Central memory CD4-positive, alpha-beta T cell (primary cell): ENCODE measurements at places on chromosomes 6 and 20.

DNA sequence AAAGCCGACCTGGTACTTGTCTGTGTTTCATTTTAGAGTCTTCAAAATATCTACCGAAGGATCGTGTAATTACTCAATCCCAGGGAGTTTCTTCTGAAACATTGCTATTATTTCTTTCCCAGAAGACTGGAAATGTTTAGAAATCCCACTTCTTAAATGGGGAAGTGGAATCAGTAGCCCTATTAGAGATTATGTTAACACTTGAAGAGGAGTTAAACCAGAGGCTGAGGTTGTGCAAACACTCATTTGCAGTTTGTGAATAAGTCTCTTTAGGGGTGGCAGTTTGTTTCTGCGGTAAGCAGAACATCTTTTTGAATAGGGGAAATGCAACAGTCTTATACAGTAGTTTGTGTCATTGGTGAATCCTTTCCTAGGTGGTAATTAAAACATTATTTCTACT, 21.3 kb downstream of the DSP start:
- DNase-seq = no peak

GRCh38 chr6:112839525-112839961, 492.4 kb downstream of the RFPL4B start:
- DNase-seq = no peak

GRCh38 chr20:62861726-62862336, at the start of gene TCFL5:
Gene TCFL5 (minus strand): TSS chr20:62861822. CDS start chr20:62861670, 152 bp downstream.
- peak; percentile 92 for DNase-seq

GRCh38 chr6:169583886-169584541, 117.8 kb downstream of the WDR27 start:
- peak; percentile 15 for DNase-seq

- DNase-seq = no peak
Observed at GRCh38 chr6:169287675-169288074, 34.0 kb upstream of the THBS2 start.

DNA sequence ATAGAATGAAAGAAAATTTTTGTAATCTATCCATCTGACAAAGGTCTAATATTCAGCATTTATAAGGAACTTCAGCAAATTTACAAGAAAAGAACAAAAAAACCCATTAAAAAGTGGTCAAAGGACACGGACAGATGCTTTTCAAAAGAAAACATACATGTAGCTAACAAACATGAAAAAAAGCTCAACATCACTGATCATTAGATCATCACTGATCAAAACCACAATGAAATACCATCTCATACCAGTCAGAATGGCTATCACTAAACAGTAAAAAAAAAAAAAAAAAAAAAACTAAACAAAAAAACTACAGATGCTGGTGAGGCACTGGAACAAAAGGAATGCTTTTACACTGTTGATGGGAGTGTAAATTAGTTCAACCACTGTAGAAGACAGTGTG, 837.1 kb downstream of the EPHA7 start:
- no peak for DNase-seq

- DNase-seq = no peak
Observed at GRCh38 chr6:157981132-157981394, 600 bp upstream of the SYNJ2 start.
